ENCODE measurements at places on chromosomes 4 and X. TPM values are rescaled to one million over a fixed set of nuclear protein-coding genes. Genes with fewer than 3 reads are reported as not detected.

DNA sequence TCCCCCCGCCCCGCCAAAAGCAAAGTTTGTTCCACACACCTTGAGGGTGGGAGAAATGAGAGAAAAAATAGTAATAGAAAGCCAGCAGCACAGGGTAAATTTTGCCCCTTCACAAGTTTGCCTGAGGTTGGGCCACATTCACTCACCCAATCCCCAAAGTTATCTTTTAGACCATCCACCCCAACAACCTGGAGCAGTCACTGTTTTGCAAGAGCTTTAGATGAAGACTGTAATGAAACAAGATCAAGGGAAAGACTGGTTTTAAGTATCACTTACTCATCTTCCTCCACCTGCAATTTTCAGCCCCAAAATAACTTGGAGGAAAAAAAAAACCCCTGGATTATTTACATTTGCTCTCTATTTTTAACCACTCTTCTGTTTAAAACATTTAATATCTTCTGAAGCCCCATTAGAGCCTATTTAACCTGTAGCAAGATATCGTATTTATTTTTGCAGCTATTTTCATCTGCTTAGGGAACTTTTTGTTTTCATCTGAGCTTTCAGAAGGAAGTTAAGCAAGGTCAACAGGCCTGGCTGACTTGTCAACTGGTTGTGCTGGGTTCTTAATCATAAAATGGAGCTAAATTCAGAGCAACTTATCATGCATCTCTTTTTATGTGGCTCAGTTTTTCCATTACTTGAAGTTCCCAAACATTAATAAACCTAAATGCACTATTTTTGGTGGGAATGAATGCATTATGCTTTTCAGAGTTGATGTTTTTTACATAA is 24.6 kb upstream of the TBL1X start:
- no peak for DNase-seq

GRCh38 chr4:171573181-171573580 is 240.0 kb upstream of the GALNTL6 start:
- no peak for DNase-seq

Gene GABRE
- 19.3 TPM for total RNA-seq

GRCh38 chr4:87251106-87251505 is 30.7 kb upstream of the KLHL8 start:
- DNase-seq = peak; percentile 24

Gene ZMAT1
- 2.1 TPM for total RNA-seq

GRCh38 chr4:87391576-87392054 is 627 bp upstream of the HSD17B11 start:
- no peak for DNase-seq

Gene HAND2
- total RNA-seq = 2.0 TPM

GRCh38 chr4:60945641-60946040 is 254.5 kb upstream of the ADGRL3 start:
- DNase-seq = no peak

DNA sequence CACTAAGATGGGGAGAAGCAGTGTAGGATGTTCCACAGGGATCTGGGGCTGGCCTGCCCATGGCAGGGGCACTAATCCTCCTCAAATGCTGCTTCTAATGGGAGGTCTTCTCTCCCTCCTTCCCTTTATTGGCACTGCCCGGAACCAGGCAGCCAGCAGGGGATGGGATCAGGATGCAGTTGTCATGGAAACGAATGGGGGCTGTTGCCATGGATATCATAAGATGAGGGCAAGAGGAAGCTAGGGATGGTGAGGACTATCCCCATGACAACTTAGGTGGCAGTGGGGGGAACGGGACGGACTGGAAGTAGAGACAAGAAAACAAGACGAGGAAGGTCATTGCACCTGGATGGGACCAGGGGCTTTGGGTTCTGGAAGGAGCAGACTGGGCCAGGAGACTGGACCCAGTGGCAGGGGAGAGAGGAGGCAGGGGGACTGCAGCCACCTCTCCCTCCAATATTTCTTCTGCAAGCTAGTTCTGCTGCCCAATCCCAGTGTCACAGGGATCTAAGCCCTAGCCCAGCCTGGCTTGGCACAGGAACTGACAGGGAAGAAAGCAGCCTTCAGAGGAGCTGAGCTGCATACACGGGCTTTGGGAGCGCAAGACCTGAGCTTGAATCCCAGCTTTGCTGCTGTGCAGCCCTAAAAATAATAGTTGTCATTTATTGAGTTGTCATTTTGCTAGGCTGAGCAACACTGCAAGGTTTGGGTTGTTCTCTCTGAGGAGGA is 19.0 kb downstream of the IQSEC2 start:
- DNase-seq = no peak

DNA sequence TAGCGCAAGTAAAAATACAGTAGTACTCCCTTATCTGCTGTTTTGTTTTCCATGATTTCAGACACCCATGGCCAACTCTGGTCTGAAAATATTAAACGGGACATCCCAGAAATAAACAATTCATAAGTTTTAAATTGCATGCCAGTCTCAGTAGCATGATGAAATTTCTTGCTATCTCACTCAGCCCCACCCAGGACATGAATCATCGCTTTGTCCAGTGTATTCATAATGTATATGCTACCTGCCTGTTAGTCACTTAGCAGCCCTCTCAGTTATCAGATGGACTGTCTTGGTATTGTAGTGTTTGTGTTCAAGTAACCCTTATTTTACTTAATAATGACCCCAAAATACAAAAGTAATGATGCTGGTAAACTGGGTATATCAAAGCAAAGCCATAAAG is 158.2 kb upstream of the DDIT4L start:
- DNase-seq = no peak

DNA sequence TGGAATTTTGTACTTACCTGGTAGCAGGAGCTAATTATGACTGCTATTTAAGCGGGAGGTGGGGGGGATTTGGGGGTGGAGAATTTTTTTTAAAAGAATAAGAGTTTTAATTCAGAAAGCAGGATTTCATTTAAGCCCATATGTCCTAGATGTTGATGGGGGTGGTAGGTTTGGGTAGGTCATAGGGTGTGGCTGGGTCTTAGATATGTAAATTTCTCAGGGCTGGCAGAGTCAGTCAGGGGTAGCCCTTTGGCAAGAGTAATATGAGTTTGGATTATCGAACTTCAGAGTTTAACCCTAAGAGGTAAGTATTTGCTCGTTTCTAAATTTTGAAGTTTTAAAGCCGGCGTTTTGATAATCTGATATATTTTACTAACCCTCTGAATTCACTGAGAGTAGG is 35.2 kb upstream of the COX18 start:
- DNase-seq = no peak

GRCh38 chr4:158811216-158811540 is 42.4 kb downstream of the FNIP2 start:
- DNase-seq = no peak
